ENCODE measurements at places on chromosomes 3 and 15. TPM values are rescaled to one million over a fixed set of nuclear protein-coding genes. Genes with fewer than 3 reads are reported as not detected.

MAN2A2 gene
- 58.0 TPM for total RNA-seq

B3GNT5 gene
- 6.2 TPM for total RNA-seq

ITIH1 gene
- not detected for total RNA-seq

CYP1A2 gene
- not detected for total RNA-seq

GOLGA8T gene
- 0.15 TPM for total RNA-seq

- H3K27me3 ChIP-seq: no peaks in the 10 kb centered on the region
- H3K36me3 ChIP-seq: no peaks in the 10 kb centered on the region
- H3K4me1 ChIP-seq: no peaks in the 10 kb centered on the region
- H3K4me3 ChIP-seq: no peak overlapping the region
- no peak for DNase-seq
Observed at GRCh38 chr3:132229641-132230040, 87.6 kb upstream of the ACP3 start.

- no peaks in the 10 kb centered on the region for H3K36me3 ChIP-seq
- no peaks in the 10 kb centered on the region for H3K27me3 ChIP-seq
- H3K4me1 ChIP-seq: no peaks in the 10 kb centered on the region
- no peak for DNase-seq
- H3K4me3 ChIP-seq: no peak overlapping the region
Observed at GRCh38 chr3:158210067-158210466, 100.2 kb downstream of the RSRC1 start.

DNA sequence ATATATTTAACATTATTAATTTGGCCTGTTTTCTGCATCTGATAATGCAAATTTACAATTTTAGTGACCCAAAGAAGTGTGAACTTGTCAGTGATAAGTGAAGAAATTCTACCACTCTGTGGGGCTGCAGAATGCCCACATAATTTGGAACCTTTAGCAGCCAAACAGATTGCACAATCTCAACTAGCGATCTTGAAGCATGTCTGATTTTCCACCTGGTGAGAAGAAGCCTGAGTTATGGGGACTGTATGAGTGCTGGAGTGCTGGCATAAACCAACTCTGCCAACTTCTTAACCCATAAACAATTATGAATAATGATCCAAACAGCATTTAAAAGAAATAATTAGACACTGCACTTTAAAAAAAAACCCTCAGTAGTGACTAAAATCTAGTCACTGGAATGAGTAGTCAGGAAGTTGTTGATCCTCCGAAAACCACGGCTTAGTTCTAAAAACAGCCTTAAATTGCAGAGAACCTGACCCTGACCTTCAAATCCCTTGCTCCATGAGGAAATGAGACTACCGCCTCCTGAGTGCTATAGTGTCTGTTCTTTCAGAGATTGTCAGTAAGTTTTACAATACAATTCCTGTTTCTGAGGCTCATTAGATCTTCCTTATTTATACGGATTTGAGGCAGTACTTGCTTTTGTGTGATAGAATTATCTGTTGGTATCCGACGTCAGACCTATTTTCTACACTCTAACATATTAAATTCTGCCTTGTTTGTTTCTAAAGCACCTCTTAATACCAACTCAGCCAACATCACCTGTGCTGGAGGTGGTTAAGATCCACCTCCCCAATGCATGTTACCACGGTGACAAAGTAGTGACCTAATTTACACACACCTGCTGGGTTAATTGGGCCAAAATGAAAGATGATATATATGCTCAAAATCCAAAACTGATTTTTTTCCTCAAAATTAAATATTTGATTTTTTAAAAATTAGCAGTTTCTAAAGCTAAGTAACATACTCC lies 267.7 kb downstream of the ZBTB20 start:
- H3K36me3 ChIP-seq: no peaks in the 10 kb centered on the region
- peak overlapping the region; percentile 50 for H3K27ac ChIP-seq
- no peaks in the 10 kb centered on the region for H3K27me3 ChIP-seq
- no peak overlapping the region for H3K4me3 ChIP-seq
